ENCODE measurements at places on chromosomes 12 and 14.

GRCh38 chr14:99479160-99479905, 1.3 kb downstream of the SETD3 start:
- no peak for DNase-seq

DNA sequence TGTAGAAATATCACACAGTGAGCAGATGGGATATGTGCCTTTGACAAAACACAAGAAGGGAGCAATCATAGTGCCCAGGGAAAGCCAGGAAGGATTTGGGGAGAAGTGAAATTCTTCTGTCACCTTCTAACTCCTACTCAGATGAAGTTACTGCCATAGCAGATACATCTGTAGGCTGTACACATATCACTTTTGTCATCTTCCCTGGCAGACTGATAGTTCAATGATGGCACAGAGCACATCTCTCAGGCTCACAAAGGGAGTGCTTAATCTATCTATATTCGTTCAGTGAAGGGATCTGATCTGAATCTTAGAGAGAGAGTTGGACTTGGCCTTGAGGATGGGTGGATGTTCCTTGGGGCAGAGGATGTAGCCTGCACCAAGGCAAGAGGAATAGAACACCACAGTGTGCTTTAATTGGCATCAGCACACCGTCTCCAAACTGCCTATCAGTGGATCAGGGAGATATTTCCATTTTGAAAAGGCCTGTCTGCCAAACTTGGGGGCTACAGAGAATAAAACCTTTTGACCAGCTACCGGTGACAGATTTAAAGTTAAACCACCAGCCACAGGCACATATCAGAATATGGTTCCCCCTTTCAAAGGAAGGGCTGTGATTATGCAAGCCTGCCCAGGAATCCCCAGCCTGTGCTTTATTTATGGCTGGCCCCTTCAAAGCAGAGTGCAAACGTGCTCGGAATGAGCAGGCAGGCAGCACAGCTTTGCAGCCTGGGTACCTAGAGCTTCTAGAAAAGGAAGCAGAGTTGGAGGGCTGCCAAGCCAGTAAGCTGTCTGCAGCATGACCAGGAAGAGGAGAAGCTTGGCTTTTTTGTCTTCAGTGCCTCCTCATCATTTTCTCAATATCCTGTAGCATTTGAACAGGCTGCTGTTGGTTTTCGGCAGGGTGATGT, 165.5 kb upstream of the DYRK2 start:
- no peak for DNase-seq

DNA sequence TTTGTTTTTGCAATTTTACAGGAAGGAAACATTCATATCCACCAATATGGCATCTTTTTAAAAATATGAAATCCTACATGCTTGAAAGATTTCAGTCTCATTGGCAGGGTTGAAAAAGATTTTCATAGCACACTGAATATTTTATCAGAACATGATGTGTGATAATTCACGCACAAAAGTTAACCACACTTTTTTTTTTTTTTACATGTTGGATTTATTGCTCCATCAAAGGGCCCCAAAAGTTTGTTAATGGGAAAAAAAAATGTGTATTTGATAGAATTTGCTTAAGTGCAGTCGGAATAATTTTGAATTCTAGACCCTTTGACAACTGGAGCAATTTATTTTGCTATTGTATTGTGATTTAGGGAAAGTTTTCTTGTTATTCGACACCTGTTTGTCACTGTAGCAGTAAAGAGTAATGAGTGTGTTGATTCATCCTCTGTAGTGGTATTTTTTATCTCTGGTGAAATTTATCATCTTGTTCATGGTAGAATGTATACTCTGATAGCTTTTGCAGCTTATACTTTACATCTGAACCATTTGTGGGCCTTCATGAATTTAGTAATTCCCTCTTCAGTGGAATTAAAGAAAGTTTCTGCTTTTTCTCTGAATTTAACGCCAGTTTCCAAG, 1.1 kb downstream of the EML1 start:
- no peak for DNase-seq

GRCh38 chr14:72709916-72710611, 183.8 kb downstream of the DPF3 start:
- no peak for DNase-seq

GRCh38 chr12:43980627-43981191, 144.8 kb downstream of the TMEM117 start:
- no peak for DNase-seq

- DNase-seq, result no peak
Measured at GRCh38 chr12:6688543-6688998, 604 bp downstream of the ZNF384 start.

GRCh38 chr12:115574826-115575225, 702.7 kb downstream of the MED13L start:
- no peak for DNase-seq

GRCh38 chr12:93839064-93839463, 161.9 kb downstream of the CRADD start:
- DNase-seq, result no peak

DNA sequence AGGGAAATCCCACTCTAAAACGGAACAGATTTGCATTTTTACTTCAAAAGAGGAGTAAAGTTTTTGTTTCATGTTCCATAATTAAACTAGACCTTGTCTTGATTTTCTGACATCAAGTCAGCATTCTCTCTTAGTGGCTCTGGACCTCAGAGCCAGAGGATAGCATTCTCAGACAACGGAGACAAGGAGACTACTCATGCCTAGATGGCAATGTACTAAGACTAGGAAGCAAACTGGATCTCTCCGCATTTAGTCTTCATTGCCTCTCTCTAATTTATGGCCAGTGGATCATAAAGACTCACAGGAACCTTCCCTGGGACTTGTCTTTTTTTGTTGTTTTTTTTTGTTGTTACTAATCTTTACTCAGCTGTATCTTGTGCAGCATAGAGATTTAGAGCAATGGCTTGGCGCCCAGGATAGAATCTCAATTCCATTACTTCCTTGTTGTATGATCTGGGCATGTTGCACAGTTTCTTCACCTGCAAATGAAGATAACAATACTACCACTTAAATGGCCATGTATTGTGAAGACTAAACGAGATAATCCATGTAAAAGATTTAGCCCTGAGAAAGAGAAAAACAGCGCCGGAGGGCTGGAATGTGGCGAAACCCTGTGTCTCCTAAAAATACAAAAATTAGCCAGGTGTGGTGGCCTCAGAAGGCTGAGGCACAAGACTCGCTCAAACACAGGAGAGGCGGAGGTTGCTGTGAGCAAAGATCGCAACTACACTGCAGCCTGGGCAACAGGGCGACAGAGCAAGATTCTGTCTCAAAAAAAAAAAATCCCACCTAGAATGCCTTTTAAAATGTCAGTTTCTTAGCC, 4.0 kb upstream of the GEMIN2 start:
- DNase-seq, result no peak

DNA sequence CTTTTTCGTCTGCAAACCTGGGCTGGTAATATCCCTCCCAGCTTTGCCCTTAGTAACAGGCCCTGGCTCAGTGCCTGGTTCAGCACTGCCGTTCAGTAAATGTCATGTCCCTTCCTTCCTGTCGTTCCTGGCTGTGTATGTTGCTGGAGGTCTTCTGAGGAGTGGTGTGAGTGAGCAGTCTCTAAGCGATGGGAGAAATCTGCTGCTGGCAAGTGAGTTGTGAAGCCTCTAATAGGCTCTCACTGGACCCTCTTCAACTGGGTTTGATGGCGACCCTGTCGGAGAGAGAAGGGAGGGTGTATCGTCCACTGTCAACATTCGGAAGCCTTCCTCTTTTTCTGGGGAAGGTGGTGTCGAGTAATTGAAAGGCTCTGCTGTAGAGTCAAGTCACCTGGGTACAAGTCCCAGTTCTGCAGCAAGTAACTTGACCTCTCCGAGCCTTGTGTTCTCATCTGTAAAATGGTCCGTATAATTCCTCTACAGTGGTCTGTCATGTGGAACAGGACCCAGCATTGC, 62.8 kb downstream of the HRK start:
- no peak for DNase-seq

- no peak for DNase-seq
Measured at GRCh38 chr14:33218026-33218425, 279.3 kb downstream of the NPAS3 start.

- no peak for DNase-seq
Measured at GRCh38 chr12:3712209-3712992, 40.5 kb downstream of the CRACR2A start.

DNA sequence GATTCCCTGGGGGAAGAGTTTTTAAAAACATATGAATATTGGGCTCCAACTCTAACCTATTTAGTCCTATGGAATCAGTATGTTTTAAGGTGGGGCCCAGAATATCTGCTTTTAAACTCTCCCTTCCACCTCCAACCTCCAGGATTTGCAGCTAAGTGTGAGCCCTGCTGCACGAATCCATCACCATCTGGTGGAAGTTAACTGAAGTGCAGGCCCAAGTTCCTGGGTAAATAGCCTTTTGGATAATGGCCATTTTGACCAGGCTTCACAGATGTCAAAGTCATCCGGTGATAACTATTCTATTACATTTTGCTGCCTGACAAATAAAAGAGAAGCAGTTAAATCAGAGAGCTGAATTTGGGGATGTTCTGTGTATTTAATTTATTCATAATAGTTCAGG, 58.1 kb upstream of the RMST start:
- DNase-seq, result no peak

DNA sequence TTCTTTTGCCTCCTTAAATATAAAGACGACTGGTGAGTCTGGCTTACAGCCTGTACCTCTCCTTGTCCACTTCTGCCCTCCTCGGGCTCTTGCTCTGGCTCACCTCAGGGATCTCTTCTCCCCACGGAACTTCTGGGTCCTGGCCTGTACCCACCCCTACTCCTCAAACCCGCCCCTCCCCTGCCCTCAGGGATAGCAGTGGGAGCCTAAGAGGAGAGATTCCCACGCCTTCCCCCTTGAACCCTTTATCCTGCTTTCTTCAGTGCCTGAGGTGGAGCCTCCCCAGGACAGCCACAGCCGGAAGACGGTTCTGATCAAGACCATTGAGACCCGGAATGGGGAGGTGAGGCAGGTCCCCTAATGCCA, 2.7 kb downstream of the PRPH start:
- DNase-seq, result no peak

DNA sequence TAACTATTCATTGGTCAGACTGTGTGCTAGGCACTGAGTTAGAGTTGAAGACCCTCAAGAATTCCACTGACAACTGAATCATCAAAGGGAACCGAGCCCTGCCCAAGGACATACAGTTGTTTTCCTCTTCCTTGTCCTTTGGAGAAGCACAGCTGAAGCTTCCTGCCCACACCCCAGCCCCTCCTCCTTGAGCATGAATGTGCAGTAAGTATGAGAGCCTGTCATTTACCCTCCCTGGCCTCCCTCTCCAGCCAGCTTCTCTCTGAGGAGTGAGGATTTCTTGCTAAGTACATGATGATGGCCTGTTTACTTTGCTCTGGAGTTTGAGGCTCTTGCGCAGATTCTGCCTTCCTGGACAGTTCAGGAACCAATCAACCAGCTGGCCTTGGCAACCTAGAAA, 235.2 kb downstream of the CACNA1C start:
- no peak for DNase-seq

DNA sequence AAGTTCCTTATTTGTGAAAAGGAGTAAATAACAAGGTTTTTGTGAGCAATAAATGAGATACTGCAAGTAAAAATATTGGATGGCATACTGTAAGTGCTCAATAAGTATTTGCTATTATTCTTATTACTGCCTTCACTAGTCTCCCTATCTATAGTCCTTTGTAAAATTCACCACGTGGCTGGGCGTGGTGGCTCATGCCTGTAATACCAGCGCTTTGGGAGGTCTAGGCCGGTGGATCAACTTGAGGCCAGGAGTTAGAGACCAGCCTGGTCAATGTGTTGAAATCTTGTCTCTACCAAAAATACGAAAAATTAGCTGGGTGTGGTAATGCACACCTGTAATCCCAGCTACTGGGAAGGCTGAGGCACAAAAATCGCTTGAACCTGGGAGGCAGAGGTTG, 18.6 kb upstream of the CALM1 start:
- DNase-seq, result no peak

DNA sequence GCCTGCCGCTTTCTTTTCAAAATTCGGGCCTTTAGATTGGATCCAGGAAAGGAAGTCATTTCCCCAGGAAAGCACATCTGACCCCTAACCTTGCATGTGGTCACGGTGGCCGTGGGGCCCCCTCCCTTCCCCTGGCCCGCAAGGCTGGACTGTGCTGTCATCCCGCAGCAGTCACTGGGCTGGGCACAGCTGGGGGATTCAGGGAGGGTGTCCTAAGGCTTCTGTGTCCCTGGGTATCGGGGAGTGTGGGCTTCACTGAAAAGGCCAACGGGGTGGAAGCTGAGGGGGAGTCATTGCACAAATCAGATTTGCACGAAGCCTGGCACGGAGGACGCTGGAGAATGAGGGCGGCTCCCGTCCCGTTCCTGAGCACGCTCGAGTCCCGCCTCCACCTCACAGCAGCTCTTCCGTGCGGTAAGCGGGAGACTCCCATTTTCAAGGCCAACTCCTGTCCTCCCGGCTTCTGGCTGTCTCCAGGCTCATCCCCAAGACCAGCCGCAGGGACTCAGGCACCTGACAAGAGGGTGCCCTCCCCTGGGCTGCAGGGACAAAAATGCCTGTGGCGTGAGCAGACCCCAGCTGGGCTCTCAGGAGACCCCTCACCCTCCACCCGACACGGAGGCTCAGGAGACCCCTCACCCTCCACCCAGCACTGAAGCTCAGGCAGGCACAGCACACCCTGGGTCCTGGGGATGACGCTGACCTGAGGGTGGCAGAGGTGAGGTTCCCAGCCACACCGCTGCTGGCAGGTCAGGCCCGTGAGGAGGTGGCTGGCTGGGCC, 9.6 kb downstream of the XRCC3 start:
- DNase-seq, result no peak

- DNase-seq, result no peak
Measured at GRCh38 chr14:95472819-95473251, 43.6 kb downstream of the SYNE3 start.

- DNase-seq, result no peak
Measured at GRCh38 chr12:123761841-123762714, at the start of gene DNAH10. DNAH10 (plus strand) TSS chr12:123762301; CDS start chr12:123762337, 36 bp downstream.

DNA sequence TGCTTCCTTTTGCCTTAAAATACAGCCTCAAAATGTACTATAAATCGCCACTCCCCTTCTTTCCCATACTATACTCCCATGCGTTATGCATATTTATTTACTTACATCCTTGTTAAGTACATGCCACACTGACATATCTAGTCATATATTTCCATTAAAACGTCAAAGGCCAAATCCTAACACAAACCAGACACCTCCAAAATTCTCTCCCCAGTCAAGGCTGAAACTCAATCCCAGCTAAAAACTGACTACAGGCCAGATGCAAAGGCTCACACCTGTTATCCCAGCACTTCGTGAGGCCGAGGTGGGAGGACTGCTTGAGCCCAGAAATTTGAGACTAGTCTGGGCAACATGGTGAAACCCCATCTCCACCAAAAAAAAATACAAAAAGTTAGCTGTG, 5.7 kb upstream of the CAND1 start:
- no peak for DNase-seq

GRCh38 chr12:98343002-98343567, 172.3 kb upstream of the TMPO start:
- DNase-seq, result no peak
